ENCODE measurements at places on chromosomes 11 and 22. TPM values are rescaled to one million over a fixed set of nuclear protein-coding genes. Genes with fewer than 3 reads are reported as not detected.

GRCh38 chr11:111836721-111837120, 34.7 kb downstream of the ALG9 start:
- no peak for DNase-seq

- no peak for DNase-seq
These were observed 1.9 kb downstream of the FBXO7 start for GRCh38 chr22:32476281-32477195.

- peak; percentile 90 for DNase-seq
These were observed 11.8 kb downstream of the ABTB2 start for GRCh38 chr11:34345991-34346480.

- no peak for DNase-seq
These were observed 4.7 kb upstream of the ST3GAL4 start for GRCh38 chr11:126350836-126351235.

DNA sequence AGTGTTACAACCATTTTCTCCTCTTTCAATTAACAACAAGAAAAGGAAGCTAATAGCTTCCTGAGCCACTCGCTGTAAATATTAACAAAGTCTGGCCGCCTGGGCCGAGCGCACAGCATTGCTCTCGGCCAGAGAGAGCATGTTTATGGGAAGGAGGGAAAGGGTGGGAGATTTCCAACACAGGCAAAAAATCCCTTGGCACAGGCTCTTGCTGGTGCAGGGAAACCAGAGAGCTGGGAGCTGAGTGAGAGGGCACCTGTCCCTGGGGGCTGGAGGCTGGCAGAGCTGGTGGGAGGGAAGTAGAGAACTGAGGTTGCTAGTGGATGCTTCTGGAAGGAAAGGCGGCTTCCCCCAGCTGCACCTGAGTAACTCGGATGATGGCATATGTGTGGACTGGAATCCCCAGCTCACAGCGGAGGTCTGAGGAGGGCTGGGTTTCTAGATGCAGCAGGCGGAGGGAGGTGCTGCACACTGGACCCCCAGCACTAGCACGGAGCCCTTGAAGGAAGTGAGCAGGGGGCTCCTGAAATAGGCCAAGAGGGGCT, 59.6 kb downstream of the FLRT1 start:
- DNase-seq: no peak

- DNase-seq: no peak
These were observed 12.8 kb upstream of the PTPN5 start for GRCh38 chr11:18804199-18804999.

- no peak for DNase-seq
These were observed 64.8 kb downstream of the CACNG2 start for GRCh38 chr22:36638747-36639146.

GRCh38 chr11:36431429-36432092, 78.5 kb downstream of the TRAF6 start:
- DNase-seq: peak; percentile 95

OR52B6 gene
- total RNA-seq: not detected

GRCh38 chr11:75639762-75640181, 29.1 kb downstream of the MAP6 start:
- DNase-seq: peak; percentile 85

KCNJ1 gene
- 2.6 TPM for total RNA-seq

- no peak for DNase-seq
These were observed 17.7 kb downstream of the RAB30 start for GRCh38 chr11:83054001-83054400.

- DNase-seq: no peak
These were observed 15.1 kb downstream of the APOL1 start for GRCh38 chr22:36267896-36268485.

PRRG4 gene
- 6.0 TPM for total RNA-seq

DNA sequence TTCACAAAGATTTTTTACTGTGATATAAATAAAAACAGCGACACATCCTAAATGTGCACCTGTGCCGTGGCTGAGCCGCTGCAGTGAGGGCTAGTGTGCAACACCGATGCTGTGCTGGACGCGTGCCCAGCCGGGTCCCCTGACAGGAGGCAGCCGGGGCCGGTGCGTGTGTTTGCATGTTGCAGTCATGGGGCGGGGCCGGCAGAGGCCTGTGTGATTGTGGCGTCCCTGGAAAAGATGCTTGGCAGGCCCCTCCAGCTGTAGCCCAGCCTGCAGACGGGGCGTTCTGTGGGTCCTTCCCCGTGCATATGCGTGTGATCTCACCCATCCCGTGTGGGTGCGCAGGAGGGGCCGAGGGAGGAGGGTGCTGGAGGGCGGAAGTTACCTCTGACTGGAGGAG, 30.6 kb downstream of the MUC6 start:
- peak; percentile 60 for DNase-seq

PANX2 gene
- total RNA-seq: 0.96 TPM

FAM83F gene
- total RNA-seq: 1.4 TPM

- DNase-seq: no peak
These were observed 853 bp downstream of the HTATIP2 start for GRCh38 chr11:20364341-20364792.

DNA sequence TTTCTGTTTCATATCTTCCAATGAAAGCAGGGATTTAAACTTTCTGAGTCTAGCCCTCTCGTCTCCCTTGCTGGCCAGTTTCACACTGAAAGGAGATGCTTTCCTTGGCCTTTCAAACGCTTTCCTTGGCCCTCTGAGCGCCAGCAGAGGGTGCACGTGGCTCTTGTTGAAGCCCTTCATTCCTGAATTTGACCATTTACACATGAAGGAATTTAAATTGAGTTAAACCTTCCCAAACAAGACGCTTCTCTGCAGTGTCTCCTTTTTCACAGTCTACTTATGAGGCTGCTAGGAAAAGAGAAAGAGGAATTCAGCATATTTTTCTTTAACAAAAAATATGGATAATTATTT, 21.6 kb downstream of the NNMT start:
- no peak for DNase-seq

DNA sequence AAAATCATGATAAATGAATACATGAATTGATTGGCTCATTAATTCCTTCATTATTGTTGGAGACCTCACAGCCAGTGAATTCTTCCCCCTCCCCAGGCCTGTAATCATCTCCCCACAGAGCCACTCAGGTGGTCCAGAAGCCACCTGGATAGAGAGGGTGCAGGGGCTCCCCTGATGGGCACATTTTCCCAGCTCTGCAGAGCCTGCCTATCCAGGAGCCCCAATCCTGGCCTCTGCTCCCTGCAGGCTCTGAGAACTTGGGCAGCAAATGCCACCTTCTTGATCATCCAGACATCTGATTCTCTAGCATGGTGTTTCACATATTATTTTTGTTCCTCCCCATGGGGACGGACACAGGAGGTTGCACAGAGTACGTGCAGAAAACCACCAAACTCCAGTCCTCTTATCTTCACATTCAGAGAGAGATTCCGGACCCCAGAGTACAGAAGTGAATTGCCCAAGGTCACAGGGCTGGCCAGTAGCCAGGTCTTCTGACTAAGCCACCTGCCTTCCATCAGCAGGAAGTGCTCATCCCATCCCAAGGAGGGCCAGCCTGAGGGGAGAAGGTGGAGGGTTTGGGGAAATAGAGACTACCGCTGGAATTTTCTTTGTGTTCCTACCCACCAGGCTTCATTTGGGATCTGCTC, 348.0 kb downstream of the BUD13 start:
- no peak for DNase-seq

DNA sequence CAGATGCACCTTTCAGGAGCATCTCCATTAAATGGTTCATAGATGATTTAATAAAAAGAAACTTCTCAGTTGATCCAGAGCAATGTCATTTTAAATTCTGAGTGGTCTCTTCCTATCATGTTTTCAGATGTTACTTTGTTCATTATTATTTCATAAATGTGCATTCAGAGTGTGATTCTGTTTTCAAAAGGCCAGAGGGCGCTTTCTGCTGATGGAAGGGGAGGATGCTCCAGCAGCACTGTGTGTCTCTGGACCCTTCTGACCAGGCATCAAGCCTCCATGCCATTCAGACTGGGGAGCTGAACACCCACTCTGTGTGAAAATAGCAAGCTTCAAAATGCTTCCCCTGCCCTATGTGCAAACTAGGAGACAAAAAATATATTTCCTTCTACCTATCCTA, 23.9 kb upstream of the CRTAM start:
- no peak for DNase-seq

GRCh38 chr22:43388420-43388851, 23.4 kb upstream of the MPPED1 start:
- DNase-seq: peak; percentile 61

- peak; percentile 5 for DNase-seq
These were observed 116.7 kb upstream of the LARGE1 start for GRCh38 chr22:34036931-34037330.

MMP7 gene
- 23.8 TPM for total RNA-seq

EED gene
- 31.8 TPM for total RNA-seq

IGSF9B gene
- 30.1 TPM for total RNA-seq

ANO5 gene
- 2.6 TPM for total RNA-seq

DNA sequence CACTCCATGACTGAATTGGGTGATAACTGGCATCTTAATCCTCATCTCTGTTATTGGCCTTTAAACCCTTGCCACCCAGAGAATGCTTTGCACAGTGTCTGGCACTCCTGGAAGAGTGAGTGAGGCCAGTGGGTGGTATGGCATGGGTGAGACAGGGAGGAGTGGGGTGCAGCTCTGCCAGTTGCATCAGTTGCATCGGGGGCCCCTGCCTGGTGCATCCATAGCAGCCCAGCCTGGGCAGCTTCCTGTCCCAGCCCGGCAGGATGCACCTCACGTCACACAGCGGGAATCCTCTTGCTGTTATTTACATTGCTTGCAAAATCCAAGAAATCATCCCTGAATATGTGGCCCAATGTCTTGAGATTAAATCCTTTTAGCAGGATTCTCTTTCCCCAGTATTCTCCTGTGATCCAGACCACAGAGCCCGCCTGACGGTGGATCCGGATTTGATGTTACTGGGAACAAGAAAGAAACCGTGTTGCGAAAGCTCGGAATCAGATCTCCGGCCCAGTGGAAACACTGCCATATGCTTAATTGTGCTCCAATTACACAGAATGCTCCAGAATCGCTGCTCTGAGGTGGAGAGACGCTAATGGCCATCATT, 37.6 kb upstream of the MN1 start:
- DNase-seq: no peak

GRCh38 chr11:112289588-112290492, 29.2 kb upstream of the PLET1 start:
- peak; percentile 79 for DNase-seq

- DNase-seq: no peak
These were observed 66.9 kb downstream of the LRRC4C start for GRCh38 chr11:41392596-41392995.

- no peak for DNase-seq
These were observed 47.0 kb downstream of the PACSIN2 start for GRCh38 chr22:42967933-42968332.

GRCh38 chr11:132595246-132595645, 937.1 kb downstream of the OPCML start:
- DNase-seq: no peak

- no peak for DNase-seq
These were observed 8.0 kb upstream of the COMT start for GRCh38 chr22:19933341-19934241.

DNA sequence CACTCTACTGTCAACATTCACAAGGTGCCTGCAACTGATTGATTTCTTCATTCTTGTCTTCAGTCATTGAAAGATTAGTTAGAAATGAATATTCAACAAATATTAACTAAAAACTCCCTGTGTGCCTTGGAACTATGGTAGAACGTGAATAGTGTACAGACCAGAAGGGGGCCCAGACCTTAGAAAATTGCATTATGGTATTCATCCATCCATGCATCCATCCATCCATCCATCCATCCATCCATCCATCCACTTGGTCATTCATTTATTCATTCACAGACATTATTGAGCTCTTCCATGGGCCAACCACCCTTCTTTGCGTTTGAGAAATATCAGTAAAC, 10.2 kb upstream of the ACCSL start:
- DNase-seq: no peak

DNAJB13 gene
- 3.6 TPM for total RNA-seq

STK33 gene
- 17.8 TPM for total RNA-seq

DNA sequence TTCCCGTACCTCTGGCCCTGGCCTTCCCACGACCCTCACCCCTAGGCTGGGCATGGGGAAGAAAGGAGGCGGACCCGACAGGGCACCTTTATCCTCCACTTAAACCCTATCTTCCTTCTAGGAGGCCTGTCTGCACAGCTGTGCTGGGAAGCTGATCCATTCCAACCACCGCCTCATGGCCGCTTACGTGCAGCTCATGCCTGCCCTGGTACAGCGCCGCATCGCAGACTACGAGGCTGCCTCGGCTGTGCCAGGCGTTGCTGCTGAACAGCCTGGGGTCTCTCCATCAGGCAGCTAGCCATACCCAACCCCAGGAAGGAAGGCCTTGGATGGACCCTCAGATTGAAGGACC, 599 bp downstream of the TIMM10B start:
- DNase-seq: no peak

GRCh38 chr11:111937844-111938243, 701 bp downstream of the DIXDC1 start:
- DNase-seq: peak; percentile 47

- DNase-seq: no peak
These were observed 49.2 kb downstream of the PAK1 start for GRCh38 chr11:77424644-77425043.

GRCh38 chr11:43644621-43645299, 35.8 kb upstream of the HSD17B12 start:
- DNase-seq: no peak

DNA sequence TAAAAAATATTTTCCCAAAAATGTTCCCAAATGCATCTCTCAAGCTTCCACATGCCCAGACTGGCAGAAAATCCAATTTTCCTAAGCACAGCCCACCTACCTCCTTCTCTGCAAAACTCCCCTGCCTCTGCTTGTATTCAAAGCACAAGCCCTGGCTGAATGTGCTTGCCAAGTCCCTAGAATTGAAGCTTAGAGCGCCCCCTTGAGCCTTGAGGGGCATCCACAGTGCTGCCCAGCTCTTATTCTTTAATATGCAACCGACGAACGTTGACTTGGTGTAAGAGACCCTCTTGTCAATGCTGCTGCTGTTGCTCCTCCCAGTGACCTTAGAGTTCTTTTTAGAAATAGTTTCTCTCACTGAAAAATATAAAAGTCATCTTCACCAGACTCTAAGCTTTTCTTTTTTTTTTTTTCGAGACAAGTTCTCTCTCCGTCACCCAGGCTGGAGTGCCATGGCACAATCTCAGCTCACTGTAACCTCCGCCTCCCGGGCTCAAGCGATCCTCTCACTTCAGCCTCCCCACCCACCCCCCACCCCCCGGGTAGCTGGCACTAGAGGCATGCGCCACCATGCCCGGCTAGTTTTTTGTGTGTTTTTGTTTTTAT, 63.5 kb upstream of the CAPRIN1 start:
- DNase-seq: peak; percentile 43

MMP27 gene
- not detected for total RNA-seq

GRCh38 chr11:128500493-128500892, 86.9 kb downstream of the ETS1 start:
- DNase-seq: no peak
